ENCODE measurements at places on chromosomes 1 and 21.
A peak's percentile ranks its signal among the peaks of the same experiment; 100 is the strongest.

- peak; percentile 66 for DNase-seq
Observed at GRCh38 chr1:235866205-235866912, at the start of gene LYST. Gene LYST (minus strand): TSS chr1:235866906. CDS start chr1:235830417, 36,489 bp downstream.

- DNase-seq = no peak
Observed at GRCh38 chr1:87044840-87045239, 130.4 kb downstream of the HS2ST1 start.

DNA sequence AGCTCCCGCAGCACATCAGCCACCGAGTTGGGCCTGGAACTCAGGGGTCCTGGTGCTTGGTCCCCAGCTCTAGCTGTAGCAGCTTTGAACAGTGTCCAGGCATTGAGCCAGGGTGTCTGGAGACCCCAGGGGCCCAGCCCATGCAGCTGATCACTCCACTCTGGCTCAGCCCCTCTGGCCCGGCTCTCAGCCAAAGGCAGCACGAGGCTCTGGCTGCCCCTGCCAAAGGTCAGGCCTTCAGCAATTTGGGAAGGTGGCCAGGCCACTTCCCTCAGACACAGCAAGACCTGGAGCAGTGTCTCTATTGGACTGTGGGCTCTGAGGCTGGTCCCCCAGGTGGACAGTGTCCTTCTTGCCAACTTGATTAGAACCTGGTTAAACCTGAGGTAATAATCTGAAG is 34.4 kb upstream of the RNF19B start:
- no peak for DNase-seq

DNA sequence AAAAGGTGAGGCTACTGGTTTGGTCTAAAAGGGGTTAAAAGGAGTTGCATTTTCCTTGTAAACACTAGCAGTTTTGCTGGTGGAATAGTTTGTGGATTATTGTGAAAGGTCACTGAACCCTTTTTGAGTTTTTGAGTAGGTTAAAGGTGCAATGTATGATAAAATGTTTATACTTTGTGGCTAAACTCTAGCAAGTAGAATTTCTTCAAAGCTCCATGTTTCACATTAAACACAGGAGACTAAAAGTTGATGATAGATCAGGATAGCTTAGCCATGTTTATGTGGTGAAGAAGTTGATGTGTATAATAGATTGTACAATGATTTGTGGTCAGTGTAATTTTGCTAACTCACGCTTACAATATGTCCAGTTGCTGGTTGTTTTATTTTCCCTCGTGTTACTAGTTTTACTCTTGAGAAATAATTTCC is 13.1 kb downstream of the ZNF326 start:
- no peak for DNase-seq

GRCh38 chr1:1929102-1929638 is 10.1 kb upstream of the TMEM52 start:
- DNase-seq = peak; percentile 2

GRCh38 chr1:18464665-18465050 is 16.1 kb upstream of the KLHDC7A start:
- DNase-seq = no peak

- DNase-seq = no peak
Observed at GRCh38 chr21:35503671-35504070, 454.6 kb upstream of the RUNX1 start.

GRCh38 chr1:221309723-221310122 is 430.5 kb downstream of the HLX start:
- DNase-seq = no peak

- peak; percentile 82 for DNase-seq
Observed at GRCh38 chr1:23169727-23170335, 1.2 kb upstream of the LUZP1 start.

DNA sequence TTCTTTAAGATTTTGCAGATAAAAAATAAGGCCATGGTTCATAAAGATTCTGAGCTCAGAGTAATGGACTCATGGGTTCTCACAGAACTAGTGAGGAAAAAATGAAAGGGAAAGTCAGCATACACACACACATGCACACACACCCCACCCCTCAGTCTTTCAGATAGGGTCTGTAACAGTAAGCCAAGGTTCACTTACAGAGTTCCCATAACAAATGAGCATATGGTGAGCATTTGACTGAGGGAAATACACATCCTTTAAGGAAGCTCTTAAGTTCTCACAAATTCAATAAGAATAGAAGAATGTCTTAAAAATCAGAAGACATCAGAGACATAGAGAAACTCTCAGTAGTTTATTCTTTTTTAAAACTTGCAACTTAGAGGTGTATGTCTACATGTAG is 57.9 kb downstream of the NTMT2 start:
- DNase-seq = no peak

GRCh38 chr1:102241431-102242338 is 245.0 kb upstream of the OLFM3 start:
- DNase-seq = no peak

GRCh38 chr1:15153842-15154479 is 414 bp downstream of the TMEM51 start:
- DNase-seq = peak; percentile 83

DNA sequence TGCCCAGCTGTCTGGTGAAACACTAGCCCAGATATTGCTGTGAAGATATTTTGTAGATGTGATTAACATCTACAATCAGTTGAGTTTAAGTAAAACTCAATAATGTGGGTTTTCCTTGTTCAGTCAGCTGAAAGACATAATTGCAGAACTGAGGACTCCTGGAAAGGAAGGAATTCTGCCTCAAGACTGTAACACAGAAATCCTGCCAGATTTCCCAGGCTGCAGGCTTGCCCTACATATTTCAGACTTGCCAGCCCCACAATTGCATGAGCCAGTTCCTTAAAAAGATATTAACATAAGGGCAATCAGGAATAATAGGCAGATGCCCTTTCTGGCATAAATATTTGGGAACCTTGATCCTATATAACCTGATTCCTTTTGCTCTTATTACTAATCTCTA is 14.2 kb upstream of the NIBAN1 start:
- no peak for DNase-seq

GRCh38 chr1:2468041-2468472 is 8.0 kb upstream of the PLCH2 start:
- peak; percentile 68 for DNase-seq

- DNase-seq = peak; percentile 82
Observed at GRCh38 chr1:87335175-87335884, 6.7 kb downstream of the LMO4 start.

DNA sequence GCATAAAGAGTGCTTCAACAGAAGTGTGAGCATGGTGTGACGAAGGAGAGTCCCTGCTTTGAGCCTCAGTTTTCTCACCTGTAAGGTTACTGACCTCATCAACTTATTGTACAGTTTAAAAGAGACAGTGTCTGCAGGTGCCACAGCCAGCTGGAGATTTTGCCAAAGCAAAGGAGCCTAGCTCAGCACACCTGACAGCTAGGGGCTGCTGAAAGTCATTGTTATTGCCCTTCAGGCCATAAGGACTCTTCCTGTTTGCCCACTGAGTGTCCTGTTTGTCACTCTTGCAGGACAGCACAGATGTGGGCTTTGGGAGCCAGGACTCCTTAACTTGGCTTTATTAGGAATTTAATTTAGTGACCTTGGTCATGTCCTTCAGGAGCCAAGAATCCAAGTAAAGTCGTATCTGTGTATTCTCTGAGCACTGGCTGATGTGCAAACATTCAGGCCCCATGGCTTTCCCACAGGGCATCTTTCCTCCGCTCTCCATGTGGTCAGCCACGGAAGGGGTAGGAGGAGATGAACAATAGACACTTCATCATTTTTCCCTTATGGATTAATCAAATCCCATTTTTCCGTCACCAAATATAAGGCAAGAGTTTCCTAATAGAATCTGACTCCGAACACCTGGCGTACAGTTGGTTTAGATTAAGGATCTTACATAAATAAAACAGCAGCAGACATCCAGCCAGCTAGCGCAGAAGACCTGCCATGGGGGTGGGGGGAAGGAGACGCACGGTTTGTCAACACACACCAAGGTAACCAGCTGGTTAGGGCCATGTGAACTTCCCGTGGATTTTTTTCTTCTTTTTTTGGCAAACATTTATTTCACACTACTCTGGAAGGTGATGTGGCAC is 43.1 kb upstream of the KANK4 start:
- no peak for DNase-seq

DNA sequence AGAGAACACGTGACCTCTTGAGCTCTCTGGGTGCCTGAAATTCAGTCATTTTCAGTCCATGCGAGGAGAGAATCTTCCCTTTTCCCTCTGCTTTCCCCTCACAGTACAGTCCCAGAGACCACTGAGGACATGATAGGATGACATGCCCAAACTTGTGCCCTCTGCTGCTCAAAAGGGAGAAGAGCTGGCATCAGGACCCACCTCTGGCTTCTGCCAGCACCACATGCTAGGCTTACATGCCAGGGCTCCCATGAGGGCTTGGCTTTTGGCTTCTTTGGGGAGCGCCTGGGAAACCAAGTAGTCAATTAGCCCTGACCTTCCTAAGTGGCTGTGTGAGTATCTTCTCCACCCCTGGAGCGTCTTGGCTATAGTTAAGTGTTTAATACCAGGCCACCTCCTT is 13.8 kb upstream of the KCNQ4 start:
- DNase-seq = no peak

DNA sequence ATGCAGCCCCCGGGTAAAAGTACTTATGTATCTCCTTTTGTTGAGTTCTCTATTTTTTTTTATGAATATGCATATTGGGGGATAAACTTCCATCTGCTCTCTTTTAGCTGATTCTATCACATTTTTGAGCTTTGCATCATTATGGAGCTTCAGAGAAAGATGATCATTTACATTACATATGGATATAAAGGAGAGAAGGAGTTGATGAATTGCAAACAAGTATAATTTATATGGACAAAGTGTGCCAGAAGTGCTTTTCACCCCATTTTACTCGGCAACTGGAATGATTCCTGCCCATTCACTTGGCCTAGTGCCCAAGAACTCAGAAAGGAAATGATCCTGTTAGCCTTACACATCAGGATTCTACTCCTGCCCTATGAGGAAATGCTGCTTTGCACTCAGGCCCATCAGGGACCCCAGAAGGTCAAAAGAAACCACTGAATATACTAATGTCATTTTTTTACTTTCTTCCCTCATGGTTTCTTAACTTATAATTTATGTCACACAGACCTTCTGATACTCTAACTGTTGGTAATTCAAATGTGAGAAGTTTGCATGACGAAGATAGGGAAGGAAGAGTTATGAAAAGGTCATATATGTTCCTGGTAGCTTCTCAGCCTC is 65.6 kb downstream of the SAMSN1 start:
- DNase-seq = no peak

DNA sequence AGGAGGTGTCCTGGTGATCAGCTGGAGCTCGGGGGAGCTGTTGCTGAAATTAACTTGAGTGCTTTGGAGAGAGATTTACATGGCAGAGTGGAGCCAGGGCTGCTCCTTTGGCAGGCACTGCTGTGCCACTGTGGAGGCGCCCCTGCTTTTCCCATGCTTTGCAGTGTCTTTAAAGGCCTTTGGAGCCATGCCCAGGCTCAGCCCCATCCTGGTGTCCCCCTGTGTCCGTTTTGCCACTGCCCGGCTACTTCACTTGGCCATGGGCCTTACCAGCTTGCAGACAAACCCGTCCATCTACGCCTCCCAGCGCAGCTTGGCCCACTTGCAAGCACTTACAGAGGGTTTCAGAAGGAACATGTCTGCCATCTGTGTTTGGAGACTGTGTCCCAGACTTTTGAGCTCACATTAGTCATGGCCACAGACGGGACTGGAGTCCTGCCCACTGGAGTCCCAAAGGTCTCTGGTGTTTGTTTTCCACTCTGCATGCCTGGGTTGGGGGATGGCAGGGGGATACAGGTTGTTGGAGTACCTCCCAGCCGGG is 18.2 kb upstream of the LAMTOR5 start:
- DNase-seq = no peak

GRCh38 chr21:26835027-26835713 is 10.0 kb downstream of the ADAMTS1 start:
- peak; percentile 36 for DNase-seq

- no peak for DNase-seq
Observed at GRCh38 chr1:226638608-226639007, 90.0 kb downstream of the STUM start.

DNA sequence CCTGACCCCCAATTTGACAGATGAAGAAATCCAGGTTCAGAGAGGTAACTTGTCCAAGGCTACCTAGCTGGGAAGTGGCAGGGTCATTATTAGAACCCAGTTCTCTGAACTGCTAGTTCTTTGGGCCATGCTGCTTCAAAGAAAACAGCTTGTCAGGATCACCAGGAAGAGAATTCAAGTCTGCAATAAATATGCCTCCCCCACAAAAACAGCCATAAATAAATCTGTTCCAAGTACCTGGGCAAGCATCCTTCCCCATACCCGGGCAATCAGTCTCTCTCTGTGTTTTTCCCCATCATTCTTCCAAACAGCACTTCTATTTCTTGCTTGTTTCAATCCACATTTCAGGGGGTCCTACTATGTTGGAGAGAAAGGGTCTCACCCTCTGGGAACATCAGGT is 34.1 kb downstream of the SLC9A1 start:
- no peak for DNase-seq

- no peak for DNase-seq
Observed at GRCh38 chr1:154891452-154891851, 21.4 kb upstream of the KCNN3 start.

DNA sequence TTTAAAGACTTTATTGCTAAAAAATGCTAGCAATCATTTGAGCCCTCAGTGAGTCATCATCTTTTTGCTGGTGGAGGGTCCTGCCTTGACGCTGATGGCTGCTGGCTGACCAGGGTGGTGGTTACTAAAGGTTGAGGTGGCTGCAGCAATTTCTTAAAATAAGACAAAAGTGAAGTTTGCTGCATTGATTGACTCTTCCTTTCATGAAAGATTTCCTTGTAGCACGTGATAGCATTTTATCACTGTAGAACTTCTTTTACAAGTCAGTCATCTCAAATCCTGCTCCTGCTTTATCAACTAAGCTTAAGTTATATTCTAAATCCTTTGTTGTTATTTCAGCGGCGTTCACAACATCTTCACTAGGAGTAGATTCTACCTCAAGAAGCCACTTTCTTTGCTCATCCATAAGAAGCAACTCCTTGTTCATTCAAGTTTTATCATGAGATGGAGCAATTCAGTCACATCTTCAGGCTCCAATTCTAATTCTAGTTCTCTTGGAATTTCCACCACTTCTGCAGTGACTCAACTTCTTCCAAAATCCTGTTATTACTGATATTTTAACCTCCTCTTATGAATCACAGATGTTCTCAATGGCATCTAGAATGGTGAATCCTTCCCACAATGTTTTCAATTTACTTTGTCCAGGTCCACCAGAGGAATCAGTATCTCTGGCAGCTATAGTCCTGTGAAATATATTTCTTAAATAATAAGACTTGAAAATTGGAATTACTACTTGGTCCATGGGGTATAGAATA is 17.6 kb upstream of the RGS1 start:
- no peak for DNase-seq

DNA sequence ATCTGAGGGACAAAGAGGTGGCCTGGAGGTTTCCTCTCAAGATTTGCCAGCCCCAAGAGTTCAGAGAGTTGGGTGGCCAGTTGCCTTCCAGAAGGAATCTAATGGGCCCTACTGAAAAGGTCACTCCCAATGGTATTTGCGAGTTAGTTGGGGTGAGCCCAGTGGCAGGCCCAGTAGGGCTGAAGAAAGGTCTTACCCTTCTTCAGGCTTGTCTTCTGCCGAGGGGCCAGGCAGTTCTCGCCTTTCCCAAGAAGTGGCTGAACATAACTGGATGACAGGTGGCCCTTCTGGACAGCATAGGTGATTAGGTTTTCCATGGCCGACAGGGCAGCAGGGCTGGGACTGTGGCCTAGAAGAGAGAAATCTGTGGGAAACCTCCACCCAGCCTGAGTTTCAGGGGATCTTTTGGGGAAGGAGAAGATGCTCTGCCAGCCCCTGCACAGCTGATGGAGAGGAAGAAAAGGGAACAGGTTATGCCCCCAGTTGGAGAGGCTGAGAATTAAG is 7.2 kb downstream of the PGLYRP4 start:
- no peak for DNase-seq

Data from Daoy (cell line).